ENCODE measurements at places on chromosomes 7 and 10.

- DNase-seq: no peak
These were observed 423.2 kb downstream of the IPMK start for GRCh38 chr10:57844387-57844998.

DNA sequence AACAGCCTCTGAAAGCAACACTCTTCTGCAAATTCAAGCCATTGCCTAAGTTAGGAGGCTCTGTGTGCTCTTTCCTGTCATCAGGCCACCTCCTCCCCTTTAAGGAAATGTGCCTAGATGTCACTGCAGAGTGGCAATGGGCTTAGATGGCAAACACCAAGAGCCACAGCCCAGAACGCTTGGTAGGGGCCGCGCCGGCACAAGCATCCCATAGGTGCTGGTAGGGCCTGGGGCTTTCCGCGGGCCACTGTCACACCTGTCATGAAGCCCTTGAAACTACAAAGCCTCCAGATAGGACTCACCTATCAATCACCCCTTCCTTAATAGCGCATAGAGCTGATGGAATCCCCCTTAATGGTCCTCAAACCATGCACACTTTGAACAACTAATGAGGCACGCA is 299.9 kb downstream of the GRID1 start:
- DNase-seq: no peak

GRCh38 chr10:69802424-69803161 is 887 bp downstream of the COL13A1 start:
- no peak for DNase-seq

- no peak for DNase-seq
These were observed 98.0 kb downstream of the RALA start for GRCh38 chr7:39721345-39721744.

- no peak for DNase-seq
These were observed 302.6 kb upstream of the LYZL1 start for GRCh38 chr10:28986117-28986792.

GRCh38 chr7:103772171-103772773 is 217.2 kb downstream of the RELN start:
- no peak for DNase-seq

DNA sequence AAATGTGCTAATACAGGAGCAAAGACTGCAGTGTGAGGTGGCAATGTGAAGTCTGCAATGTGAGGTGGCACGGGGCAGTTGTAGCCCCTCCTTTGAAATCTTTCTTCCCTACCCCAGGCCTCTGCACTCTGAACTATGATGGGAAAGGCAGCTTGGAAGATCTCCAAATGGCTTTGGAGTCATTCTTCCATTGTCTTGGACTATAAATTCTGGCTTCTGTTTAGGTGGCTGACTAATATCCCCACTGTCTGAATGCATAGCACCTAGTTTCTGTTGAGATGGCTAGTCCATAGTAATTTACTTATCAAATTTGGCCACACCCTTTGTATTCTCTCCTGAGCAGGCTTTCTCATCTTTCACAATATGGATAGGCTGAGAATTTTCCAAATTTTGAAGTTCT is 175.0 kb downstream of the CFTR start:
- DNase-seq: no peak

GRCh38 chr10:123995461-123996131 is 97.8 kb downstream of the CHST15 start:
- peak; percentile 77 for DNase-seq

- DNase-seq: no peak
These were observed 28.3 kb upstream of the ZMIZ2 start for GRCh38 chr7:44720301-44720700.

DNA sequence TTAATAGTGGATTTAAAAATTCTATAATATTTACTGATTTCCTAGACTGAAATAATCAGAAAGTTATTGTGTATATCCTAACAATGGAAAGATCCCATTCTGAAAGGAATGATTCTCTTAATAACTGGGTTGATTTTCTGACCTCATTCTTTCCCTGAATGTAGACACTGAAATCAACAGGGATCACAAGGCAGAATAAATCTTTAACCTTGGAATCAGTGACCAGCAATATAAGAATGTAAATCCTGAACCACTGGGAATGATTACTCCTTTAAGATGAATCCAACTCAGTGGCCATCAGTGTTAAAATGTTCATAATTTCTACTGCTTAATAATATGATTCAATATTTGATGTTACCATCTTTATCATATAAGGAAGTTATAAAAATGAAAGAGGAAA is 47.6 kb downstream of the ANKRD26 start:
- DNase-seq: no peak
